ENCODE measurements at places on chromosomes 11 and 22.
A peak's percentile ranks its signal among the peaks of the same experiment; 100 is the strongest.

DNA sequence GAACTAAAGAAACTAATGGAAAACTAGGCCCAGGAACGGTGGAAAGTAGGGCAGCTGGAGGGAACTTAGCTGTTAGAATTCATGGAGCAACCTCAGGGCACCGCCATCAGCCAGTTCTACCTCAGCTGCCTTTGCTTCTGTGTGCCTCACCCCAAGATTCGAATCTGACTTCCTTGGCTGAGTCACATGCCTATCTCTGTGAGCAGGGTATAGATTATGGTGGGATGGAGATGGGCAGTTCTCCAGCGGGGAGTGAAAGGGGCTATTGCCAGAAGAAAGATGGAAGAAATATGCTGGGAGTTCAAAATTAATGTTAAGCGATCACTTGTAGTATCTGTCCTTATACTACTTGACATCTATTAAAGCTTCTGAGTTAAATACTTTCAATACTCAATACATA is 18.9 kb upstream of the VWA5A start:
- no peak for DNase-seq

DNA sequence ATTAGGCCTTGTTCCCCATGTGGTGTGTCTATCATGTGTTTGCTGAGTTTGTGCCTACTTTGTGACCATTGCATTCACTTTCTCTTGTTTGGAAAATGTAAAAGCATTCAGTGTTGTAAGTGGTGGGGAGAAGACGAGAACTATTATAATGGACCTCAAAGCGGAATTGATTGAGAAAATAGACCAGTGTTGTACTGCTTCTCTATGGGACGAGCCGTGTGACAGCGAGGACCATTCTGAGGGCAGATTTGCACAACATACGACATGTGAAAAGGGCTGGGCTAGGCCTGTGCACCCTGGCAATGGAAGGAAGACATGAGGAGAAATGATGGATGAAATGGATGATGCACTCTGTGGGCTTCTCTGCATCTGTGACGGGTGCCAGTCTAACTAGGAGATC is 233.5 kb downstream of the DSCAML1 start:
- DNase-seq: no peak

DNA sequence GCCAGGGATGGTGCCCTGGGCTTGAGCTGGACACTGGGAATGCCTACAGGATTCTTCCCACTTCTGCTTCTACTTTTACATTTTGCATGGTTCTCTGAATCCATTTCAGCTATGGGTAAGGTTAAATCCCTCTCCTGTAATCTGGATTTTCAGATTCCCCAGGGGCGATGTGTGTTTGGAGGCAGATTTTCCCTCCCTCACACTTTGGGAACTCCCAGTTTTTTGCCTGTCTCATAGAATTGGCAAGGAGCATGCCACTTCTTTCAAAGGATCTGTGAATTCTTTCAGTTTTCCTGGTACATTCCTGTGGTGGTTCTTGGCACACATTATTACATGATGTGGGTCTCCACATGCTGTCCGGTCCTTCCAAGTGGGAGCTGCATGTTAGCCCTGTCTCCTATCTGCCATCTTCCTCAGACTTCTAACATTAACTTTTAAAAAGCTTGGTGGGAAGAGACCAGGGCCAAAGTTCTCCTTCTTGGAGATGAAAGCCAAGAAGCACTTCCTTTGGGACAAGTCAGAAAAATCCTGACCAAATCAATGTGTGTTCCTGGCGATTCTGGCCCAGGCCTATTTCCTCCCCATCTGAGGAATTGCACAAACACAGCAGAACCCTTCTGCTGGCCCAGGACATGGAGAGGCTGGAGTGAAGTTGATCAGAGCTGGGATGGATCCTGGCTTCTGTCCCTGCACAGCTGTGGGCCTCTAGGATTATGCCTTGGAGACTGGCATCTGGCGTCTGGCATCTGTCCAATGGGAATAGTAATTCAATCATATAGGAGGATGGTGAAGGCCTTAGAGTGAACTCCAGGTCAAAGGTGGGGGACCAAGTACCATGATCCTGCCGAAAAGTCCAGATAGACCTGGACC is 5.4 kb upstream of the APOL2 start:
- DNase-seq: no peak

GRCh38 chr11:129209891-129210830 is 18.0 kb upstream of the ARHGAP32 start:
- no peak for DNase-seq

DNA sequence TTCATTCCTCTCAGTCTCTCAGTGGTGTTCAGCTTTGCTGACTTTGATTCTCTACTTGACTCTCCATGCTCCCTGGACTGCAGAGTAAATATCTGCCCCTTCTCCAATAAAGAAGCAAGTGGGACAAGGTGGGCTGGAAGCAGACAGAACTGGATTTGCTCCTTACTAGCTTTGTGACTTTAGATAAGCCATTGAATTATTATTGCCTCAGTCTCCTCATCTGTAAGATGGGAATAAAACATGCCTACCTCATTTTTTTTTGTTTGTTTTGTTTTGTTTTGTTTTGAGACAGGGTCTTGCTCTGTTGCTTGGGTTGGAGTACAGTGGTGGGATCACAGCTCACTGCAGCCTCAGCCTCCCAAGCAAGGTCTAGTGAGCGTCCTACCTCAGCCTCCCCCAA is 44.6 kb downstream of the WT1 start:
- DNase-seq: no peak

DNA sequence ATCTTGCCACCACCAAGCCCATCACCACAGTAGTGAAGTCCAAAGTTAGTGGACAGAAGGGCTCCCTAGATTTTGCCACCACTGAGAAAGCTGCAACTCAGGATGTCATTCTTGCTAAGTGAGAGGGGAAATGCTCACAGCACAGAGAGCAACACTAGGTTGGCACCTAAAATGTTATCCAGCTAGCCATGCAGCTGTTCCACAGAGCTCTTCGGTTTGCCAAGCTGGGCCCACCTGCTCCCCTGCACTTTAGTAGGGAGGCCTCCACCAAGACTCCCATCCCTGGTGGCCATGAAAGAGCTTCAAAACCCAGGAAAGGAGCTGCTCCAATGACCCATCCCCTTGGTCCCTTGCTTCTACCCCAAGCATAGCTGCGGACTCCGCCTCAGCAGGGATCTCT is 63.8 kb downstream of the TRIM29 start:
- no peak for DNase-seq

GRCh38 chr11:11311169-11311568 is 41.9 kb downstream of the CSNK2A3 start:
- DNase-seq: no peak

DNA sequence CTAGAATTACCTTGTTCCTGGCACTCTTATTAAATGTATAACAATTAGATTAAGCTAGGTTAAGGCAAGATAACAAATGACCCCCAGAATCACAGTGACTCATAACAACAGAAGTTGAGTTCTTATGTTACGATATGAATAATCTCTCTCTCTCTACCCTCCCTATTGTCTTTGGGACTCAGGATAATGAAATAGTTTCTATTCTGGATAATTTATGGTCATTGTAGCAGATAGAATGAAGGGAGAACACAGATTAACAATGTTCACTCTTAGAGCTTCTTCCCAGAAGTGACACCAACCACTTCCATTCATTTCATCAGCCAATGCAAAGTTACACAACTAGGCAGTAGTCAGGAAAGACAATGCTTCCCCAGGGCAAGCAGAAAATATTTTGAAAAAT is 334.5 kb downstream of the C11orf87 start:
- no peak for DNase-seq

- DNase-seq: peak; percentile 64
These were observed 796 bp upstream of the YIF1A start for GRCh38 chr11:66289548-66290329.

DNA sequence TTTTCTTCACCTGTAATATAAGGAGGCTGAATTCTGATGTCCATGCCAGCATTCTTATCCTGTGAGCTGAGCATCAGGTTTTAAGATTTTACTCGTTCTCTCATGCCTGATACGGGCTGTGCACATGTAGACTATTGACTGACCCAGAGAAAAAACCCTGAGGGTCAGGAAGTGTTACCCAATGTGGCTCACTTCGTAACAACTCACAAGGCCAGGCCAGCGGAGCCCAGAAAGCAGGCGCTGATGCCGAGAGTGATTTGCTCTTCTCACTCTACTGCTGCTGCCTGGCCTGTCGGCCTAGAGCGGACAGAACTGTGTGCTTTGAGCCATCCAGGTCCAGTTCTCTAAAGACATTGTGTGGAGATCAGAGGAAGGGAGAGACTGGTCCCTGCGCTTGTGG is 10.8 kb downstream of the THYN1 start:
- DNase-seq: no peak

GRCh38 chr22:25120761-25121212 is 78.9 kb upstream of the CRYBB3 start:
- no peak for DNase-seq

- peak; percentile 61 for DNase-seq
These were observed 203.0 kb upstream of the SORL1-AS1 start for GRCh38 chr11:121655537-121656327.

GRCh38 chr11:20248121-20248772 is 88.0 kb upstream of the DBX1 start:
- DNase-seq: no peak

DNA sequence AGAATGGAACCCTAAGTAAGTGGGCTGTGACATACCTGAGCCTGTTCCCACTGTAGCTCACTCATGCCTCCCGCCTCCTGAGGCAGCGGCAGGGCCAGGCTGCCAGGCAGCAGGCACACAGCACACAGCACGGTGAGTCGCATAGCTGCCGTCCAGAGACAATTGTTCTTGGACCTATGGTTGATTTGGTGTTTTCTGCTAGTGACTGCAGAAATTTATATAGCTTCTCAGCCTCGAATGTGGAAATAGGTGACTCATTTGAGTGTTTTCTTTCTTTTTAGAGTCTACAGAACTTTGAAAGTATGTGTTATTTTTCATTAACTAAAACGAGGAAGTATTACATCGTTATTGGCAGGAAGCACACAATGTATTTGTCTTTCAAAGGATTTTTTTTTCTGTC is at the start of gene MMP7:
Gene MMP7 (minus strand): TSS at position 190 of the 400 bp plus-strand sequence. CDS start 47 bp downstream, at position 143.
- no peak for DNase-seq

- no peak for DNase-seq
These were observed 116.7 kb downstream of the KCNQ1OT1 start for GRCh38 chr11:2582946-2583604.

DNA sequence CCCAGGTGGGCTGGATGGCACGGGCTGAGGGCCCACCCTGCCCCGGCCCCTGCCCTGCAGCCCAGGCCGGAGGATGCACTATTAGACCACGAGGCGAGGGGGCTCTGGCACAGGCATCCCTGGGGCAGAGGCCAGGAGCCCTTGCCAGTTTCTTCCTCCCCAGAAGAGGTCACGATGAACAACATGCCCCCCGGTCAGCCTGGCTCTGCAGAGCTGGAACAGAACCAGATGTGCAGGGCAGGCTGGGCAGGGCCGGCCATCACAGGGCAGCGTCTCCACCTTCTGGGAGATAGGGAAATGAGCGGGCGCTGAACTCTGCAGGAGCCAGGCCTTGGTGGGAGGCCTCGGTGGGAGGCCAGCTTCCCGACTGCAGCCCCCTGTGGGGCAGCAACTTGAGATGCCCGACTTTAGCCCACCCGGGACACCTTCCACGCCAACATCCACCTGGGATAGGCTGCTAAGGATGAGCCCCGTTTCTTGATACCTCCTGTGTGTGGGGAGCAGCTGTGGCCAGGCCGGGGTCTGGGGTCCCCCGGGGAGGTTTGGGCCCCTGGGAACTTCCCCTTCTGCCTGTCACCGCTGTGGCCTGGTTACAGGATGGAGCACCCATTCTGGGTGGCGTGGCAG is 21.8 kb upstream of the GNB1L start:
- no peak for DNase-seq

- no peak for DNase-seq
These were observed 135.4 kb downstream of the ADAMTS15 start for GRCh38 chr11:130583801-130584211.

DNA sequence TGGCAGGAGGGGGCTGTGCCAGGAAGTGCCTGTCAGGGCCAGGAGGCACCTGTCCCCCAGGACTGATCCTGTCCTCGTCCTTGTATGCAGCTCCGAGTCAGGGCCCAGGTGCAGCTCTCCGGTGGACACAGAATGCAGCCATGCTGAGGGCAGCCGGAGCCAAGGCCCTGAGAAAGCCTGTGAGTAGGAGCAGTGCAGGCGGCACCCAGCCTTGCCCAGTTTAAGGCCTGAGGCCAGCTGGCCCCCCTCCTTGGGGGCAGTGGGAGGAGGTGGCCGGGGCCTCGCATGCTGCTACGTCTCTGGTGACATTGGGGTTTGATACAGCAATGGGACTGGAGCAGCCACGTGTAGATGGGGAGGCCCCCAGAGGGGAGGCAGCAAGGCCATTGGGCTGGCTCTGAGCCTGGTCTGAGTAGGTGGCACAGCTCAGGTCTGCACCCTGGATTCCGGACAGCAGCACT is 34.9 kb downstream of the SBF1 start:
- no peak for DNase-seq

DNA sequence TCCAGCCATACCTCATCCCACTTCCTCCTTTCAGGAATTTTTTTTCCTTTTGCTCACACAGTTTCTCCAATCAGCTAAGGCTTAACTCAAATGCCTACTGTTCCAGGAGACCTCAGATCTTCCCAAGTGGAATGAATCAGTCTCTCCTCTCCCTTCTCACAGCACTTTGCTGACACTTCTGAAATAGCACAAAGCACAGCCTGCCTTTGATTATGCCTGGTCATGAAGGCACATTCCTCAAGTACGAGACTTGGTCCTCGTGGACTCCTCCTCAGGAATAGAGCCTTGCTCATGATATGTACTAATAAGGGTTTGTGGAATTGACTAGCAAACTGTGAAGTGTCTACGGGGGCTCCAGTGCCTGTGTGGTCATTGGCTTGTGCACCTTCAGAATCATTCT is 176.7 kb upstream of the TENM4 start:
- no peak for DNase-seq

GRCh38 chr11:112408517-112408916 is 147.9 kb upstream of the PLET1 start:
- DNase-seq: no peak

DNA sequence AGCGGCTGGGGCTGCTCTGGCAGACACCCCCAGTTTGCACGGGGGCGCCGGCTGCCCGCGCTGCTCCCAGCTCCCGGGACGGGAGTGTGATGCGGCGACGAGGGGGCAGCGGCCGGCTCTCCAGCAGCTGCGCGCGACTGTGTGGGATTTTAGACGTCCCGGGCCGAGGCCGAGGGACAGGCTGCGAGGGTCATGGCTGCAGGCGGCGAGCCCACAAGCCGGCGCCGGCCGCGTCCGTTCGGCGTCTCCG is 159 bp downstream of the FZD4 start:
- no peak for DNase-seq

GRCh38 chr11:133776671-133777367 is 68.5 kb downstream of the SPATA19 start:
- no peak for DNase-seq

- DNase-seq: no peak
These were observed 123.7 kb upstream of the TRPC6 start for GRCh38 chr11:101707477-101707876.
